ENCODE measurements at places on chromosomes 3 and 15. TPM values are rescaled to one million over a fixed set of nuclear protein-coding genes. Genes with fewer than 3 reads are reported as not detected.

Gene MESP2
- total RNA-seq = not detected

Gene ACSBG1
- not detected for total RNA-seq

Gene MAGEL2
- total RNA-seq = not detected

Gene OCA2
- not detected for total RNA-seq

Gene ISLR2
- not detected for total RNA-seq

Gene EAF2
- total RNA-seq = 11.4 TPM

Gene TGM4
- not detected for total RNA-seq

- H3K4me3 ChIP-seq = no peak overlapping the region
- peaks cover 75% of the 10 kb centered on the region for H3K36me3 ChIP-seq
- no peaks in the 10 kb centered on the region for H3K27me3 ChIP-seq
- no peak for DNase-seq
- H3K27ac ChIP-seq = no peak overlapping the region
Observed at GRCh38 chr3:5144316-5144994, 22.4 kb downstream of the ARL8B start.

DNA sequence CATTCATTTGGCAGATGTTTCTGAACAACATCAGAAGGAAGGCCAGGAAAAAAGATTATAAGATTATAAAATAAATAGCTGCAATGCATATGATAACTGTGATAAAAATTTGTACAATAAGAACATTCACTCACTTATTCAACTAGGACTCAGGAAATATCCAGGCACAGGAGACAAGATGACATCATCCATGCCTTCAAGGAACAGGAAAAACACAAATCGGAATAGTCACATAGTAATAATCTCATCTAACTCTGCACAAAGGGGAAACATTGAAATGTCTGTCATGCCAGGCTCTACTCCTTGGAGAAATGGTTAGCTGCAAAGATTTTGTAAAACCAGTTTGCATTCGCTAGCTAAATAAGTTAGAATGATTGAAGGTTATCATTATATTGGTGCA is 233.5 kb upstream of the AGTR1 start:
- H3K36me3 ChIP-seq = no peaks in the 10 kb centered on the region
- no peak overlapping the region for H3K27ac ChIP-seq
- H3K4me3 ChIP-seq = no peak overlapping the region

GRCh38 chr15:69988541-69989225 is 109.0 kb downstream of the TLE3 start:
- no peak overlapping the region for H3K4me3 ChIP-seq
- no peaks in the 10 kb centered on the region for H3K36me3 ChIP-seq
- no peaks in the 10 kb centered on the region for H3K4me1 ChIP-seq
- H3K27ac ChIP-seq = no peak overlapping the region

- H3K4me3 ChIP-seq = no peak overlapping the region
- peaks cover 5% of the 10 kb centered on the region for H3K4me1 ChIP-seq
- H3K27me3 ChIP-seq = peaks cover 21% of the 10 kb centered on the region
- no peaks in the 10 kb centered on the region for H3K36me3 ChIP-seq
- H3K27ac ChIP-seq = no peak overlapping the region
- no peak for DNase-seq
Observed at GRCh38 chr3:16604433-16604832, 790 bp downstream of the DAZL start.

DNA sequence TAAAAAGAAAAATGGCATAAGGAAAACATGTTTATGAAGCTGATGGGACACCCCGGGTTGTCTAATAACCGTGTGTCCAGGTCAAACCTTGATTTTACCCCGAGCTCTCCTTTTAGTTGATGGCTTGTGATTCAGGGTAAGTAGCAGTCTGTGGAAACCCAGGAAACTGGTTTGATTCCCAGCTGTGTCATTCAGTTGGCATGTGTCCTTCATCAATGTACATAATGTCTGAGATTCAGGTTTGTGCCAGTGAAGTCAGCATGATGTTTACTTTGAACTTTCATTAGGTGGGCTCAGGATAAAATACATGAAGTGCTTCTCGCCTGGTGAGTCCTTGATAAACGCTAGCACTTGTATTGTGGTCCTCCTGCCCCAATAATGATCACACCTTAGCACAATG is 4.3 kb upstream of the COPG1 start:
- no peaks in the 10 kb centered on the region for H3K27me3 ChIP-seq
- peaks cover 5% of the 10 kb centered on the region for H3K36me3 ChIP-seq
- no peak for DNase-seq
- no peak overlapping the region for H3K27ac ChIP-seq
- no peak overlapping the region for H3K4me3 ChIP-seq
- peaks cover 31% of the 10 kb centered on the region for H3K4me1 ChIP-seq

DNA sequence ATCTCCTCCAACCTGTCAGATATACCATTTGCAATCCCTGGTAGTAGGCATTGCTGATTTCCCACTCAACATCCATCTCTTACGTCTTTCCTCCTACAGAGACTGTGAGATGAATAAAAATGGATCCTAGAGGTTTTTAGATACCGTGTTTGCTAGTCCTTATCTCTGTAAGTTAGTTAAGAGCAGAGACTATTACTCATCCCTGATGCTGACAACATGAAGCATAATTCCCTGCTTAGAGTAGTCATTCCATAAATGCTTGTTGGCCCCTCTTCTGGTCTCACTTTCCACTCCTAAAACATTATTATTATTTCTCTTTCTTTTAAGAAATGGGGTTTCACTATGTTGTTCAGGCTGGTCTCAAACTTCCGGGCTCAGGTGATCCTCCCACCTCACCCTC is 136.2 kb downstream of the RTP4 start:
- no peak overlapping the region for H3K4me3 ChIP-seq
- no peaks in the 10 kb centered on the region for H3K36me3 ChIP-seq
- peaks cover 5% of the 10 kb centered on the region for H3K27me3 ChIP-seq
- no peaks in the 10 kb centered on the region for H3K4me1 ChIP-seq
- H3K27ac ChIP-seq = no peak overlapping the region
- DNase-seq = no peak

DNA sequence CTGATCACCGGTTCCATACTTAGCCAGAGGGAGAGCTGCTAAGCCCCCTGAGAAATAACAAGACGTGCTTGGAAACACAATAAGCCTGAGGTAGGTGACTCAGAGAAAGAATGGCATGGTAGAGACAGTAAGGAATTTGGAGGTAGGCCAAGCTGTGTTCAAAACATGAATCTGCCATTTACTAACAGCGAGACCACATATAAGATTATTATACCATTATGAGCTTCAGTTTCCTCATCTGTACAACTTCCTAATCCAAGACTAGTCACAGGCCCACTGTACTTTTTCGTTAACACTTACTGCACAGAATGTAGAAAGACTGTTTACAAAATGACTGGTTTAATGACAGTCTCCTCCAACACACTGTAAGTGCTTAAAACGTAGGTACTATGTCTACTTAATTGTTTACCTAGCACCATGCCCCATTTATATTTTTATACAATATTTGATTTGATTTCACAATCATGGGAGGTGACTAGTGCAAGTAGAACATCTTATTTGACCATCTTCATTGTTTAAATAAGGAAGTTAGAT is 25.7 kb downstream of the ATOSA start:
- peaks cover 5% of the 10 kb centered on the region for H3K4me1 ChIP-seq
- no peak overlapping the region for H3K27ac ChIP-seq
- H3K27me3 ChIP-seq = no peaks in the 10 kb centered on the region
- peaks cover 11% of the 10 kb centered on the region for H3K36me3 ChIP-seq
- DNase-seq = no peak

- no peak overlapping the region for H3K27ac ChIP-seq
- no peaks in the 10 kb centered on the region for H3K4me1 ChIP-seq
- H3K27me3 ChIP-seq = no peaks in the 10 kb centered on the region
- no peaks in the 10 kb centered on the region for H3K36me3 ChIP-seq
- no peak for DNase-seq
- no peak overlapping the region for H3K4me3 ChIP-seq
Observed at GRCh38 chr3:73385568-73385967, 239.2 kb downstream of the PDZRN3 start.

GRCh38 chr3:152713989-152714388 is 120.9 kb upstream of the P2RY1 start:
- no peaks in the 10 kb centered on the region for H3K36me3 ChIP-seq
- no peak for DNase-seq
- H3K4me3 ChIP-seq = no peak overlapping the region

DNA sequence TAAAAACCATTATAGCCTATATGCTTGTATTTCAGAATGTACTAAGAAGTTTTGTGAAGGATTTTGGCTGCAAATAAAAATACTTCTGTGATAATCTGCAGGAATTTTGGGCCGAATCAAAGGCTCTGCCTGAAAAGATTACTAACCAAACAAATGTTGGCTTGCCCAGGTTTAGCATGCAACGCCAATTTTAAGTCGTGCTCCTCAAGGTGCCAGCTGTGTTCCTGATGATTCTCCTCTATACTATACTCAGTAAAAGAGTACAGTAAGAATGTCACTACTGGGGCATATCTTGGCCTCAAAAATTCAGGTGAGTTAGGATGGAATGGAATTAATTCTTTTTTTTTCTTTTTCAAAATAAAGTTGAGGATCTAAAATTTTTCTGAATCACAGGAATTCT is 150.8 kb upstream of the TSPAN3 start:
- no peak overlapping the region for H3K27ac ChIP-seq
- DNase-seq = no peak
- H3K36me3 ChIP-seq = peaks cover 4% of the 10 kb centered on the region
- H3K4me1 ChIP-seq = peaks cover 13% of the 10 kb centered on the region
- no peak overlapping the region for H3K4me3 ChIP-seq
- H3K27me3 ChIP-seq = no peaks in the 10 kb centered on the region

DNA sequence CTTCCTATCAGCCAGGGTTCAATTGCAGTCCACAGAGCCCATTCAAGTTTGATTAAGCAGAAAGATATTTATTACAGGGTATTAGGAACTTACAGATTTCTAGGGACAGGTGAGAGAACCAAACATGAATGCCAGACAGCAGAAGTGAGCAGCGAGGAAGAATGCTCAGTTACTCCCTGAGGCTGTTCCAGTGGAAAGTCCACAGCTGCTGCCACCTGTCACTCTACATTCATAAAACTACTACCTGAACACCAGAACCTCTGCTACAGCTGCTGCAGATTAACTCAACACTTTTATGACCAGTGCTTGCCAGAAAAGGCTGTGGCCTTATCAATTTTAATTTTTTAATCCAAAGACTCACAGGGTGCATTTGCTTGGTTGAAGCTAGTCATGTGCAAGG is 325.4 kb upstream of the ONECUT1 start:
- H3K27ac ChIP-seq = no peak overlapping the region
- no peak for DNase-seq
- H3K4me3 ChIP-seq = no peak overlapping the region
- H3K27me3 ChIP-seq = peaks cover 2% of the 10 kb centered on the region

DNA sequence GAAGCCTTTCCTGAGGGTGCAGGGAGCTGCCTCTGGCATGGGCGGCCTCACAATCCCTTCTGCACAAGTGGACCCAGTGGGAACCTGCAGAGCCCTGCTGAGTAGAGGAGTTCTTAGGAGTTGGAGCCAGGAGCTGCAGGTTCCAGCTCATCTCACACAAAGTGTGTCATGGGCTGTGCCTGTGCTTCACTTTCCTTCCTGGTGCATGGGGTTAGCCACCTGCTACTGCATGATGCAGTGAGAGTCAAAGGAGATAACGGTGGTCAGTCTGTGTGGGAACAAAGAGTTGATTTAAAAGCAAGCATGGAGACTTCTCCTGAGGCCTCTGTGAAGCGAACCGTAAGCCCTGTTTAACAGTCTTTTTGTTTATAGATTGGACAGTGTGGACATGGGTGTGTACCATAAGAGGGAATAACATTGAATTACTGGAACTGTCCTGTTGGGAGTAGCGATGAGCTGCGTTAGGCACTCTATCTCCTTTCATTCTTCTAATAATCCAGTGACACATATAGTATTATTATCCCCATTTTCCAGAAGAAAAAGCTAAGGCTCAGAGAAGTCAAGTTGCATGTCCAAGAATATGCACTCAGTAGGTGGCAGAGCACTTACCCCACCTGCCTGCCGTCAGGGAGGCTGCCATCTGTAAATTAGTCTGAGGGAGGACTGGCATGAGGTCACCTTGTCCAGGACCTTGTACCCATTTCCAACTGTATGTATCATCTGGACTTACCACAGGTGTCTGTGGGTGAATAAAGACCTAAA is 68.7 kb upstream of the PRR23C start:
- no peak overlapping the region for H3K27ac ChIP-seq
- peaks cover 17% of the 10 kb centered on the region for H3K27me3 ChIP-seq
- H3K4me3 ChIP-seq = no peak overlapping the region
- DNase-seq = no peak

DNA sequence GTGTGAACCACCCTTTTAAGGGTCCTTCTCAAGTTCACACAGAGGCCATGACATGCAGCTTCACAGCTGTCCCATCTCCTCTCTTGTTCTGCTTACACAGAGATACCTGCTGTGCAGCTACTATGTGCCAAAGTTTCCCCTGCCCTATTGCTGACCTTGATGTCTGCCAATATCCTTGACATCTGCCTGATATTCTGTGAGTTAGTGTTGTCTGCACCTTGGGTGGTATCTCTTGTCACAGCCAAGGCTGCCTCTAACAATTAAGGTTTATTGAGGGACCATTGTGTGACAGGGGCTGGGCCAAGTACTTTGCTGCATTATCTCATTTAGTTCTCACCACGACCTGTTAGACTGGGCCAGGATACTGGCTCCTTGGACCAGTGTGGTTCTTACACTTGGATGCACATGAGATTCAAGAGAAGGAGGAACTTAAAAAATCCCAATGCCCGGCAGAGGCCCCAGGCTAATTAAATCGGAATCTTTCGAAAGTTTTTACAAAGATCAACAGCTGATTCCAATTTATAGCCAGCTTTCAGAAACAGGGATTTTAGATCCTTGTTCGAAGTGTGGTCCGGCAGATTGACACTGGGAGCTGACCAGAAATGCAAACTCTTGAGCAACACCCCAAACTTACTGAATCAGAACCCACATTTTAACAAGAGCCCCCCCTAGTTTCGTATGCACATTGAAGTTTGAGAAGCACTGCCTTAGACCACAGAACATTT is 178.6 kb downstream of the SATB1 start:
- no peak overlapping the region for H3K27ac ChIP-seq
- H3K36me3 ChIP-seq = no peaks in the 10 kb centered on the region
- peaks cover 2% of the 10 kb centered on the region for H3K4me1 ChIP-seq
- H3K27me3 ChIP-seq = no peaks in the 10 kb centered on the region

DNA sequence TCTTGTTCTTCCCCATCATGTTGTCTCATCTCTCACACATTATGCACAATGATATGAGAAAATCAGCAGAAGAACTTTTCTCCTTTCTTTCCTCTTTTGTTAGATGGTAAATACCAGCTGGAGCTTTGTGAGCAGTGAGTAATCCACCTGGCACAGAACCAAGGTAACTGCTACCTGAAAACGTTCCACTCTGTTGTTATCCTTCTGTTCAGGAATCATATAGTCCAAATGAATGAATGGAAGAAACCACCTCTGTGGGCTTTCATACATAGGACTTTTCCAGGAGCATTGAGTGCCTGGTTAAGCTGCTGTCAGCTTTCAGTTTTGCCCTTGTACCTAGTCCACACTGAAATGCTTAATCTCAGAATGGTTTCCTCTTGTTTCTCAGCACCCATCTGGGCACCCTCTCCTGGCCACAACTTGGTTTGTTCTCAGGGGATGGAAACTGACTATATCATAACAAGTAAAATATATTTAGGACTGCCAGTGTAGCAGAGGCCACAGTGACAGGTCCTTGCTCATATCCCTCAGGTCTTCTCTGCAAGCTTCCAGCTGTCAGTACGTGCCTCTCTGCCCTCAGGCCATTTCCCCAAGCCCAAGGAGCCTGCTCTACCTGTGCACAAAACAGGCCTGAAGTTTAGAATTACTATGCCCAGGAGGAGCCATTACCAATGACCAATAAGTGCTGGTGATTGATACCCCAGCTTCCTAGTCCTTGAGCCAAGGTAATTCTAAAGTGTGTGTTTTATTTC is 23.5 kb upstream of the SLC4A7 start:
- H3K27me3 ChIP-seq = peaks cover 2% of the 10 kb centered on the region
- H3K4me1 ChIP-seq = no peaks in the 10 kb centered on the region
- H3K36me3 ChIP-seq = no peaks in the 10 kb centered on the region
- no peak for DNase-seq

- H3K4me3 ChIP-seq = no peak overlapping the region
- DNase-seq = no peak
- H3K27me3 ChIP-seq = peaks cover 4% of the 10 kb centered on the region
- H3K36me3 ChIP-seq = no peaks in the 10 kb centered on the region
Observed at GRCh38 chr3:98945666-98946065, 44.2 kb upstream of the DCBLD2 start.
